GOT3 (cell line): ENCODE measurements at places on chromosomes 6 and 20.

GRCh38 chr20:4245542-4245941 is 230.2 kb upstream of the RNF24 start:
- no peak for DNase-seq

- no peak for DNase-seq
Measured at GRCh38 chr20:58675146-58675584, 17.4 kb upstream of the NPEPL1 start.

GRCh38 chr6:159074120-159074684 is 29.4 kb upstream of the TAGAP start:
- no peak for DNase-seq

DNA sequence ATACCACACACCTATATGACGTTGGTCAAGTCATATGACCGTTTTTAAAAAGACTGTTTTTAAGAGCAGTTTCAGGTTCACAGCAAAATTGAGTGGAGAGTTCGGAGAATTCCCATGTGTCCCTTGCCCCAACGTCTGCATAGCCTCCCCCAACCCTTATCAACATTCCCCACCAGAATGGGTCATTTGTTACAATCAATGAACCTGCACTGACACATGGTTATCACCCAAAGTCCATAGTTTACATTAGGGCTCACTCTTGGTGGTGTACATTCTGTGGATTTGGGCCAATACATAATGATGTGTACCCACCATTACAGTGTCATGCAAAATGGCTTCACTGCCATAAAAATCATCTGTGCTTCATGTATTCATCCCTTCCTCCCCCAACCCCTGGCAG is 52.0 kb downstream of the ZBTB2 start:
- no peak for DNase-seq

DNA sequence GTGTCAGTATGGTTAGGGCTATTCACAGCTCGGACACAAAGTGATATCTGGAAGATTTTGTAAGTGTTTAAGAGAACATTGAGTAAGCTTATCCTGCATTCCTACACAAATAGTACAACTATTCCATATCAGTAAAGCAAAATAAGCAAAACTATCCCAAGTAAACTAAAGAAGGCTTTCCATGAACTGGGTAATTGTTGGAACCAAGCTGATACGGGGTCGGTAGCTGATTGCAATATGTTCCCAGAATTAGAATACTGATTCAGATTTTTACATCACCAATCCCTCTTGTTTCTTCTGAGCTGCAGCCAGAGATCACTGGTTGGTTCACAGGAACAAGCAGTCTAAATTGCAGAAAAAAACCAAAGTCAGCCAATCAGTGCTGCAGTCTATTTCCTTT is 54.1 kb downstream of the CDS2 start:
- no peak for DNase-seq

DNA sequence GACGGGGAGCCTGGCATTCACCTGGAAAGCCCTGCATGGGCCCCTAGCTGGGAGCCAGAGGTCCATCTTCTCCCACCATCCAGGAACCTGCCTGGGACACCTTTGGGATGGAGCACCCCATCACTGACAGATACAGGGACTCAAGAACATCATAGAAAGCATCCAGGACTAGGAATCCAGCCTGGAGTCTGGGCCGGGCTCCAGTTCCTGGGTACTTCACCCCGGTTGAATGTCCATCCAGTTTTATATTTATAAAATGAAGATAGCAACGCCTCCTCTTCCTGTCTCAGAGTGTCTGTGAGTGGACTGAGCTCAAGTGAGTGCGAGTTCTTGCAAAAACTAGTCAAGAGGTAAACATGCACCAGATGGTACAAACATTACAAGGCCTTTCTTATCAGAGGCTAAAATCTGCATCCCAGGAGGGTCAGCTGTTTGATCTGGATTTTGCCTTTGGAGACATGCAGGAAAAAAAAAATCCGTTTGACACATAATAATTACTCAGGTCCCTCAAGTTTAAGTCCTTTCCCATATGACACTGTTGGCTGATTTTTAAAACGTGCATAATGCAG is 27.4 kb downstream of the ZC3H12D start:
- no peak for DNase-seq

GRCh38 chr6:9373308-9373707 is 938.0 kb upstream of the SLC35B3 start:
- no peak for DNase-seq

- DNase-seq = no peak
Measured at GRCh38 chr6:167855825-167856425, 29.2 kb downstream of the AFDN start.

DNA sequence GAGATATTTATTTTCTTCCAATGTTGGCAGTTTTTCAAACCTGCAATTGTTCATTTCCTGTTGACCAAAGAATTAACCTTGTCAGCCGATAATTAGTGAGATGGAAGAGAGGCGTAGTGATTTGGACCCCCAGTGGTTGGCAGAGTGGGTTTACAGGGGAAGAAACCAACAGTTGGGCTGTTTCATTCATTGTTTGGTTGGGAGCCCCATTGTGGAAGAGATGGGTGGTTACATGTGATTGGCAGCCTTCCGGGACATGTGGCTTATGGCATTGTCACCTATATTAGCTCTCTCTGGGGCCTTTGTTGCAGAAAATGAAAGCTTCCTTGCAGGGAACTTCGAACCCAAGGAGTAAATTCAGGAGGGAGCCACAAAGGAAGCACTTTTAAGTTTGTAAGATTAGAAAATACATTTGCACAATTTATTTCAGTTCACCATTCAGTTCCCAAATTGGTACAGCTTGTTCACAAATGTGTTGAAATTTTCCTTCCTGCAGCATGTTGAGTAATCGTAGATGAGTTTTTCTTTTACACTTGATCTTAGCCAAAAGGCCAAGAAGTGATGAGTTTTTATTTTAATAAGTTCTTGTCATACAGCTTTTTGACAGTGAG is 50.3 kb upstream of the CDKAL1 start:
- no peak for DNase-seq

- no peak for DNase-seq
Measured at GRCh38 chr6:134398453-134398852, 80.5 kb upstream of the SGK1 start.

- DNase-seq = no peak
Measured at GRCh38 chr6:51098246-51098645, 279.6 kb downstream of the TFAP2B start.

- no peak for DNase-seq
Measured at GRCh38 chr6:123551939-123552707, 84.6 kb downstream of the TRDN start.

GRCh38 chr20:47272893-47273590 is 83.5 kb downstream of the ZMYND8 start:
- no peak for DNase-seq

DNA sequence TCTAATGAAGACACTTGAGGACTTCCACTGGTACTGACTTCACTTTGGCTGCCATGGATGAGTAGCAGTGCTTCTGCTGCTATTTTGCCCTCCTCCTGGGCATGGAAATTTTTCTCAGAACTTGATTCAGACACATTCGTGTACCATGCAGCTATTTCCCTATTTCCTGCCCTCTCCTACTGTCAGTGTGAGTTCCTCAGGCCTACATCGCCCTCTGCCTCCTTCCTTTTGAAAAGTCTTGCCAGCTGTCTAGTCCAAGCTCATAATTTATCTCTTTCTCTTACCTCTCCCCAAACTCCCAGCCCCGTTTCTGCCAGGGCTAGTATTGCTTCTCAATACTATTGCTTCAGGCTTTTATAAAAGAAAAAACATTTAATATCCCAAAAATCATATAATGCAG is 470.2 kb downstream of the ADGRB3 start:
- no peak for DNase-seq

GRCh38 chr6:28209753-28210535 is 15.1 kb upstream of the ZSCAN9 start:
- DNase-seq = no peak

DNA sequence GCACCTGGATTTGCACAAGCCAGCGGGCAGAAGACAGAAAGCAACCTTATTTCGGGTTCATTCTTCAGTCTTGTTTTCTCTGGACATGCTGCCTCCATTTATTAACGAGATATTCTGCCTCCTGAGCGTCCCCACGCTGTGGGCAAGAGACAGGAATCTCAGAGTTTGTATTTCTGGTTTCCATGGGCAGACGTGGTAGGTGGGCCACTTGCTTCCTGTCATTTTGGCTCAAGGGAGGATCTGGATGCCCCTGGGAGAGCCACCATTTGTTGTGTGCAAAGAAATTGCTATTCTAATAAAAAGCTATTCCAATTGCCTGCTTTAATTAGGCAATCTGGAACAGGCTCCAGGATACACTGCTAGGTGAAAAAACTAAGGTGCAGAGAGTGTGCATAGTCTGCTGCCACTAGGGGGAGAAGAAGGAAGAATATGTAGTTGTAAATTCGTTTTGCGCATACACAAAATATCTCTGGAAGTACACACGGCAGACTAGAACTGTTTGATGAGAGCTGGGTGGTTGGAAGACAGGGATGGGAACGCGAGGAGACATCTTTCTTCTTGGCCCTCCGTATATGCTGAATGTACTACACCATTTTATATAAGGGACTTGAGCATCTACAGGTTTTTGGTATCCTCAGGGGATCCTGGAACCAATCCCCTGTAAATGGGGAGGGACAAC is 30.1 kb upstream of the SLC16A10 start:
- DNase-seq = no peak

DNA sequence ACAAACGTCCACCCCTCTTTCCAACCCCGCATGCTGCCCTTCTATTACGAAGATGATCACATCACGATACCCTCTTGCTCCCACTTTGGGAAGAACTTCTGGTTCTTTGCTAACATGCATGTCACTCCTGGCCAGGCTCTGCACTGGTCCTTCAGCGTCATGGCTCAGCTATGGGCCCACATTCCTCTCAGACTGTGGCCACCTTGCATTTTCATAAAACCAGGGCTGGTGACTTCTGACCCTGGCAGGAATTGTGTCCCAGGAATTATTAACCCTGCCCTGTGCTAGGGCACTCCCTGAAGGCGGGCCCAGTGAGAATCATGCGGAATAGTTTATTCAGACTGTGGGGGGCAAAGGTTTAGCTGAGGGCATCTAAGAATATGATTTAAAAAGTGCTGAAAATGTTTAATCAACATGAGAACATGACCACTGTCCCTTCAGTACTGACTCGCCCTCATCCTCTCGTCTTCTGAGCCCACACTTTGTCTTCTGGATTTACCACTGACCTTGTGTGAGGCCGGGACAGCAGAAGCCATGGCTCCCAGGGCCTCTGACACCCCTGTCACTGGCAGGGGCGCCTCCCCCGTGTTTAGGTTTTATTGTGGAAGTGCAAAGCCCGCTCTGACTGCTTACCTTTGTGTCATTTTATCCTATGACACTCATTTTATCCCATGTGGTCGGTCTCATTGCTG is 38.1 kb upstream of the THBS2 start:
- DNase-seq = no peak

- DNase-seq = no peak
Measured at GRCh38 chr6:81734500-81735150, 17.9 kb downstream of the TENT5A start.

DNA sequence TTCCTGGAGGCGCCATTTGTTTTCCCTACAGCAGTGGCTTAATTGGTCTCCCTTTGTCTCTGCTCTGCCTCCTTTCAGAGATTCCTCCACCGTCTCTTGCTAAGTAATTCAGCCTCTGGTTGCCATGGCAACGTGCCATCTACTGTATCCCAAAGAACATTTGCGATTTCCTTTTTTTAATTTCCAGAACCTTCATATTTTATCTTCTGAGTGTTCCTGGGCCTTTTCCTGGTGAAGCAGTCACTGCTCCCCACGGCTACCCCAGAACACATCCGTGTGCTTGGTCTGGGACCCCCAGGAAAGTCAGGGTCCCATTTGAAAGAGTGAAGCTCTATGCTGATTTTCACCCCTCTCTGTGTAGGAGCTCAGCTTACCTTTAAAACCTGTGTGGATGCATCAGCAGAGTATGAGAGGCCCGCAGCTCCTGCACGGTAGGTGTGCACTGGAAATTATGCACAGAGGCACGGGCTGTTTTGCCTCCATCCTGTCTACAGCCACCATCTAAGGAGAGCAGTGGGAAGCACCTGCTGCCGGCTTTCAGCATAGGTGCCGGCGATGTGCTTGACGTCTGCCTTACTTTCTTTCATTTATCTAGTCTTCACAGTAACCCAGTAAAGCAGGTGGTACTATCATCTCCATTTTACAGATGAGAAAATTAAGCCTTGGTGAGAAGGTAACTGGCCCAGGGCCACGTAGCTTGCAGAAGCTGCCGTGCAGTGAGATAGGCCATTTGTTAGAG is 122.8 kb downstream of the SYCP2 start:
- no peak for DNase-seq

DNA sequence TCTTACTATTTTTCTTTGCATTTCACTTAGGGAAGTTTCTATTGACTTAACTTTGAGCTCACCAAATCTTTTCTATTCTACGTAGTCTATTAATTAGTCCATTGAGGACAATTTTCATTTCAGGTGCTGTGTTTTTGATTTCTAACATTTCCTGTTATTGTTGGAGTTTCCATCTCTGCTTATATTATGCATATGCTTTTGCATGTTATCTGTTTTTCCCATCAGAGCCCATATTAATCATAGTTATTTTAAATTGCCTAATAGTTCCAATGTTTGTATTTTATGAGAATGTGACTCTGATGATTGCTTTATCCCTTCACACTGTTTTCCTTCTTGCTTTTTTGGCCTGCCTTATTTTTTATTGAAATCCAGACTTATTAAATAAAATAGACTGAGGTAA is 414.5 kb upstream of the OPRM1 start:
- DNase-seq = no peak

DNA sequence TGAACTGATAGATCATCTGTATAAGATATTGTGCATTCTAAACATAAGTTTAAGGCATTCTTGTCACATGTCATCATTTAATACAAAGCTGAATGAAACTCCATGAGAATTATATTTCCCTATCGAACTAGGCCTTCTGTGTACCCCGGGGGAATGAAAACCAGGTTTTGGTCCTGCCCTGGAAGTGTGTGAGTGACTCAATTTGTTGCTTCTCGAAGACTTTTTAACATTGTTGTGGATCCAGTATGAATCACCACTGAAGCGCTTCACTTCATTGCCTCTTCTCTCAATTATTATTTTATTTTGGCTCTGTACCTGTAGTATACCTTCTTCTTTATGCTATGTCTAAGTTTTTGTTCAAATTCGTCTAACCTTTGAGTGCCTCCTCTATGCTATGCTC is 150.8 kb downstream of the GRIK2 start:
- DNase-seq = no peak

GRCh38 chr6:106959985-106960384 is 14.5 kb downstream of the CD24 start:
- DNase-seq = no peak

DNA sequence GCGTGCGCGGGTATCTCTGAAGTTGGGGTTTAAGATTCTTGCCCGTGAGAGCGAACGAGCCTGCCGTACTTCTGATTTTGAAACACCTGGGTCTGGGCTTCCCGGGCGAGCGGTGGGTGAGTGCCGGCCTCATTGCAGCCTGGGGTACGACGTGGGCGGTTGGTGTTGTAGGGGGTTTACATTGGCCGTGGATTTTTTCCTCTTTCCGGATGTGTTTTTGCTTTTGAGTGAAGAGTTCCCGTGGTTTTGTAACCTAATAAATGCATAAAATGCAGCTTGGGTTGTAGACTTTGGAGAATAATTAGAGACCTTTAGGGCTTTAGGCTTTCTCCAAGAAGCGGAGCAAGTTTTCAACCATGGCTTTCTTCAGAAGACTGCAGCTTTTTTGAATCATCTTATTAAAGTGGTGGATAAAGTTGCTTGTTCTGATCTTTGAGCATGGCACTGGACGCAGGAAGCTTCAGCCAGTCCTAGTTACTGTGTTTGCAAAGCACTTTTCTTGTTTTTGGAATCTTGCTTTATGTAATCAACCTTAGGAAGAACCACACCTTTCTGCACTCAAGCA is 314 bp downstream of the FARS2 start:
- DNase-seq = no peak
